Thoracic aorta (tissue), 2 donors: ENCODE measurements at places on chromosomes 12 and 14. TPM values are rescaled to one million over a fixed set of nuclear protein-coding genes. Genes with fewer than 3 reads are reported as not detected.

- H3K4me3 ChIP-seq, result no peak overlapping the region
- H3K27me3 ChIP-seq, result no peaks in the 10 kb centered on the region
- no peak for DNase-seq
- H3K36me3 ChIP-seq, result no peaks in the 10 kb centered on the region
- peaks cover 15% of the 10 kb centered on the region for H3K4me1 ChIP-seq
Measured at GRCh38 chr12:65891219-65891618, 66.9 kb downstream of the HMGA2 start.

DNA sequence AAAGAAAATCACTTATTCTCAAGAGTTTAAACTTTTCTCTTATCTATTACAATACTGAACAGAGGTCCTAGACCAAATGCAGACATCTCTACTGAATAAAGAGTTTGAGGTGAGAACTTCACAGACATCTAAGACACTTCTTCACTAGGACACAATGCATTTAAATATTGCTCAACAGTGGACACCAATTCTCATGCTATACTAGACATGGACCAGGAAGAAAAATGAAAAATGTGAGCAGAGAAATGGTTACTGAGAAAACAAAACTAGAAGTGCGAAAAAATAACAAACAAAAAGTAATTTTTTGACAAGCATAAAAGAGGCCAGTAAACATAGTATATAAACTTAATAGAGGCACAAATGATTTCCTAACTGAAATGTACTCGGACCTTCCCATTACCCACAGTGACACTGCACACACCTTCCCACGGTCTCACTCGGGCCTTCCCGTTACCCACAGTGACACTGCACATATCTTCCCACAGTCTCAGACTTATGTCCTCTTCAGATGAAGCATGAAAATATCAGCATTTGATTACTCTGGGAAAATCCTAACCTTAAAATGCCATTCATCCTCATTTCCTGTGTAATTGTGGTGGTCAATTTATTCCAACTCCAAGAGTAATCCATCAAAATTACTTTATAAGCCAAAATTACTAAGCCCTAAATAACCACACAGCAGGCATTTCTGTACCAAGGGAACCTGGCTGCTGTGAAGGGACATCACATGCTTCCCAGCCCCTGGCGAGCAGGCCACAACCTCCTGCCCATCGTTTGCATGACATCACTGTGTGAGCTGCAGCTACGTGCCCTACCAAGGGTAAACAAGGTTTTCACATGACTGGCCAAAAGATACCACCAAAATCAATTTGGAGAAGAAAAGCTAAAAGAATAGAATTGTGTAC, 6.4 kb downstream of the SLC15A4 start:
- peaks cover 100% of the 10 kb centered on the region for H3K4me1 ChIP-seq
- H3K4me3 ChIP-seq, result peak overlapping the region; percentile 40
- peak overlapping the region; percentile 94 for H3K27ac ChIP-seq
- no peak for DNase-seq
- H3K27me3 ChIP-seq, result no peaks in the 10 kb centered on the region

GRCh38 chr12:124498275-124499189, 68.9 kb downstream of the NCOR2 start:
- DNase-seq, result no peak
- peaks cover 64% of the 10 kb centered on the region for H3K4me1 ChIP-seq
- no peaks in the 10 kb centered on the region for H3K27me3 ChIP-seq

GRCh38 chr12:71941174-71941573, 2.5 kb downstream of the TPH2 start:
- no peaks in the 10 kb centered on the region for H3K36me3 ChIP-seq
- no peaks in the 10 kb centered on the region for H3K27me3 ChIP-seq
- no peaks in the 10 kb centered on the region for H3K4me1 ChIP-seq
- H3K4me3 ChIP-seq, result no peak overlapping the region
- H3K27ac ChIP-seq, result no peak overlapping the region
- no peak for DNase-seq

DNA sequence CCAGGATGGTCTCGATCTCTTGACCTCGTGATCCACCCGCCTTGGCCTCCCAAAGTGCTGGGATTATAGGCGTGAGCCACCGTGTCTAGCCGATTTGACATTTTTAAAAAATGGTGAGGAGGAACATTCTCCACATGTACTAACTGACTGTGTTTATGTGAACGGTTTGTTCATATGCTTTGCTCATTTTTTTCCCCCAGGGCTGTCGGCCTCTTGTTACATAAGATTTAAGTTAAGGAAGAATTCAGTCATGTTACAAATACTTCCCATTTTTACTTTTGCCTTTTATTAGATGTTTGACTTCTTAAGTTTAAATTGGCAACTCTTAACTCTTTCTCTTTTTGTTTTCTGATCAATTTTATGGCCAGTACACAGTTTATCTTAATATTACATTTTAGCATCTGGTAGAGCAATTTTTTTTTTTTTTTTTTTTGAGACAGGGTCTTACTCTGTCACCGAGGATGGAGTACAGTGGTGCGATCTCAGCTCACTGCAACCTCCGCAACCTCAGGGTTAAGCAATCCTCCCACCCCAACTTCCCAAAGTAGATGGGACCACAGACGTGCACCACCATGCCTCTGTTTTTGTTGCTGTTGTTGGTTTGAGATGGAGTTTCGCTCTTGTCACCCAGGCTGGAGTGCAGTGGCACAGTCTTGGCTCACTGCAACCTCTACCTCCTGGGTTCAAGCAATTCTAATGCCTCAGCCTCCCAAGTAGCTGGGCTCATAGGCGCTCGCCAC, 9.6 kb downstream of the GNS start:
- peaks cover 14% of the 10 kb centered on the region for H3K4me1 ChIP-seq
- H3K27ac ChIP-seq, result no peak overlapping the region
- no peaks in the 10 kb centered on the region for H3K27me3 ChIP-seq
- peaks cover 12% of the 10 kb centered on the region for H3K36me3 ChIP-seq

- no peak overlapping the region for H3K27ac ChIP-seq
- H3K27me3 ChIP-seq, result no peaks in the 10 kb centered on the region
- no peak for DNase-seq
- H3K36me3 ChIP-seq, result no peaks in the 10 kb centered on the region
- peaks cover 12% of the 10 kb centered on the region for H3K4me1 ChIP-seq
- H3K4me3 ChIP-seq, result no peak overlapping the region
Measured at GRCh38 chr12:127280393-127281275, 986.3 kb upstream of the TMEM132C start.

GRCh38 chr12:55666508-55666907, 29.8 kb downstream of the OR10P1 start:
- no peak overlapping the region for H3K4me3 ChIP-seq
- no peaks in the 10 kb centered on the region for H3K4me1 ChIP-seq
- no peaks in the 10 kb centered on the region for H3K27me3 ChIP-seq
- no peak for DNase-seq
- H3K27ac ChIP-seq, result no peak overlapping the region

GRCh38 chr14:50303744-50304471, 8.1 kb downstream of the L2HGDH start:
- H3K4me3 ChIP-seq, result no peak overlapping the region
- H3K27me3 ChIP-seq, result no peaks in the 10 kb centered on the region
- no peak for DNase-seq
- H3K36me3 ChIP-seq, result no peaks in the 10 kb centered on the region
- no peak overlapping the region for H3K27ac ChIP-seq

GRCh38 chr14:75487155-75487671, 35.1 kb upstream of the BATF start:
- no peaks in the 10 kb centered on the region for H3K4me1 ChIP-seq
- no peaks in the 10 kb centered on the region for H3K36me3 ChIP-seq
- no peak for DNase-seq
- H3K27ac ChIP-seq, result no peak overlapping the region

DNA sequence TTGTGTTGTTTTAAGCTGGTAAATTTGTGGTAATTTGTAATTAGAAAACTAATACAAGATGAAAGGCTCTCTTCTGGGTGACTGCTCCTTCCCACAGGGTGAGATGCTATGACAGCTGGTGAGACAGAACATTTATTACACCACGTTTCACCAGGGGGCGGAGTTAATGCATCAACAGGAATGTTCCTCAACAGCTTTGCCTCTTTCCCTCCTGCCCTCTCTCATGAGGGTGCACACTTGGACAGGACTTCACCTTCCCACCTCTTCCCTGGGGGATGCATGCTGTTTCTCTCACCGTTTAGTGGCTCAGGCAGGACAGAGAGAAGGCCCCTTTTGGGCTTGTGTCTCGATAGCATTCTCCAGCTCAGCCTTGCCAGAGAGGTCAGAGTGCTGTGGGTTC, 13.4 kb upstream of the PPP1R1A start:
- no peak for DNase-seq
- no peaks in the 10 kb centered on the region for H3K4me1 ChIP-seq
- H3K27me3 ChIP-seq, result no peaks in the 10 kb centered on the region
- no peak overlapping the region for H3K27ac ChIP-seq
- H3K36me3 ChIP-seq, result no peaks in the 10 kb centered on the region

DNA sequence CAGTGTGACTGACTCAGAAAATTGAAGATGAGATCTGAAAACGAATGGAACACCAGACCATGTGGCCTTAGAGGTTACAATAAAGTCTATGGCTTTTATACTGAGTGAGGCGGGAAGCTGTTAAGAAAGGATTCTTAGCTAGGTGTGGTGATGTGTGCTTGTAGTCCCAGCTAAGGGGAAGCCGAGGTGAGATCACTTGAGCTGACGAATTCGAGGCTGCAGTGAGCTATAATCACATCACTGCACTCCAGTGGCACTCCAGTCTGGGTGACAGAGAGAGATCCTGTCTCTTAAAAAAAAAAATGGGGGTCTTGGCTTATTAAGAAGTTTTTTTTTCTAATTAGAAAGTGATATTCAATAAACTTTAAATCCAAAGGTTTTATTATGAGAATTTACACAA, 678.6 kb downstream of the TMTC2 start:
- no peak overlapping the region for H3K4me3 ChIP-seq
- DNase-seq, result no peak
- no peak overlapping the region for H3K27ac ChIP-seq

DNA sequence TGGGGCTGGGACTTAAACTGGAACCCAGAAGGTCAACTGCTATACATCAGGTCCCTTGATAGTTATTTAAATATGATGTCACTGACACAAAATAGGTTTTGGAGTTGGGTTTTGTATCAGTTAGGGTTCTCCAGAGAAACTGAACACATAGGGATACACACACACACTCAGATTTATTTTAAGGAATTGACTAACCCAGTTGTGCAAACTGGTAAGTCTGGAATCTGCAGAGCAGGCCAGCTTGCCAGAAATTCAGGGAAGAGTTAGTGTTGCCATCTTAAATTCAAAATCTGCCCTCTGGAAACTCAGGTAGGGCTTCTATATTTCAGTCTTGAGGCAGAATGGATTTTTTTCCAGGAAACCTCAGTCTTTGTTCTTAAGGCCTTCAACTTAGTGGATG, 36.9 kb downstream of the MAPK1IP1L start:
- H3K27ac ChIP-seq, result no peak overlapping the region
- H3K27me3 ChIP-seq, result no peaks in the 10 kb centered on the region
- no peak for DNase-seq
- no peak overlapping the region for H3K4me3 ChIP-seq
- no peaks in the 10 kb centered on the region for H3K4me1 ChIP-seq

GRCh38 chr12:59186451-59186850, 266.1 kb upstream of the LRIG3 start:
- H3K27ac ChIP-seq, result no peak overlapping the region
- no peaks in the 10 kb centered on the region for H3K27me3 ChIP-seq
- DNase-seq, result no peak
- no peaks in the 10 kb centered on the region for H3K4me1 ChIP-seq

DNA sequence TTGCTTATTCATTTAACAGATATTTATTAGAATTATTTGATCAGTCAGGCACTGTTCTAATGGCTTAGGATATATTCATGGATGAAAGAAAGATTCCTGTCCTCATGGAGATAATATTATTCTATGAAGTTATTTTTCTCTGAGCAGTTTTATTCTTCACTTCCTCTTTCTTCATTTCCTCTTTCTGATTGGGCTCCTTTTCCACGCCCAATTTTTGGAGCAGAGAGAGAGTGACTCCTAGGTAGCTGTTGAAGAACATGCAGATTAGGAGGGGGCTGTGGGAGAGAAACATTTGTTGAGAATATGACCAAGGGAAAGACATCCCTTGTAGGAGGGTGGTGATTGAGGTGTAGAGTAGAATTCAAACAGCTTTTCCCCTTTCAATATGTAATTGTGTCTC, 6.0 kb upstream of the YARS2 start:
- H3K36me3 ChIP-seq, result no peaks in the 10 kb centered on the region
- no peak for DNase-seq
- no peaks in the 10 kb centered on the region for H3K27me3 ChIP-seq
- no peak overlapping the region for H3K4me3 ChIP-seq
- no peaks in the 10 kb centered on the region for H3K4me1 ChIP-seq
- no peak overlapping the region for H3K27ac ChIP-seq

- H3K36me3 ChIP-seq, result peaks cover 4% of the 10 kb centered on the region
- H3K4me1 ChIP-seq, result peaks cover 8% of the 10 kb centered on the region
- peak overlapping the region; percentile 98 for H3K4me3 ChIP-seq
- H3K27me3 ChIP-seq, result no peaks in the 10 kb centered on the region
Measured at GRCh38 chr14:21525571-21525961, 580 bp downstream of the SALL2 start.

P2RX7 gene
- total RNA-seq, result 3.2 TPM

RNASE1 gene
- 922 TPM for total RNA-seq

GAS2L3 gene
- total RNA-seq, result 9.3 TPM

KRT4 gene
- total RNA-seq, result not detected
